K562 (cell line): ENCODE measurements at places on chromosomes 12 and 14. TPM values are rescaled to one million over a fixed set of nuclear protein-coding genes. Genes with fewer than 3 reads are reported as not detected.
A peak's percentile ranks its signal among the peaks of the same experiment; 100 is the strongest.

Gene KERA
- not detected in 2 replicates for polyA plus RNA-seq

Gene MRPL42
- 174 and 183 TPM in 2 replicates for polyA plus RNA-seq

Gene ASCL1
- 0.09 and 0.15 TPM in 2 replicates for polyA plus RNA-seq

Gene GNB3
- 2.9 and 6.1 TPM in 2 replicates for polyA plus RNA-seq

Gene GZMB
- 0.68 TPM in 1 of 2 replicates, not detected in the other for polyA plus RNA-seq

DNA sequence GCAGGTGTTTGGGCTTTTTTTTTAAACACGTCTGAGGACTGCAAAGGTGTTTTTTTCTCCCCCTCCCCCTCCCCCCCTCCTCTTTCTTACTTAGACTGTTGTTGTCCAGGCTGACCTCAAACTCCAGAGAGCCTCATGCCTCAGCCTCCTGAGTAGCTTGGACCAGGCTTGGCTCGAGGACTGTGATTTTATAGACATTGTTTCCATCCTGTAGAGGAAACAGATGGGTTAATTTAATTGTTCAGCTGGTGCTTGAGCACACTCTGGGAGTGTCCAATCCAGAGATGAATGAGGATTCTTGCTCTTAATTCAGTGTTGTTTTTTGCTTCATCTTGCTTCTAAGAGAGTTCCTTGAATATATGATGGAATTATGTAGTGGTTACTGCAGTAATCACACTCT lies 42.1 kb downstream of the RASSF3 start:
- no peaks in the 10 kb centered on the region; the same call in 2 of the 3 replicates for H3K4me1 ChIP-seq
- no peak overlapping the region for H3K27ac ChIP-seq
- peaks cover 3% of the 10 kb centered on the region; the same call in 1 of the 3 replicates for H3K36me3 ChIP-seq
- DNase-seq = no peak
- H3K4me3 ChIP-seq = no peak overlapping the region

DNA sequence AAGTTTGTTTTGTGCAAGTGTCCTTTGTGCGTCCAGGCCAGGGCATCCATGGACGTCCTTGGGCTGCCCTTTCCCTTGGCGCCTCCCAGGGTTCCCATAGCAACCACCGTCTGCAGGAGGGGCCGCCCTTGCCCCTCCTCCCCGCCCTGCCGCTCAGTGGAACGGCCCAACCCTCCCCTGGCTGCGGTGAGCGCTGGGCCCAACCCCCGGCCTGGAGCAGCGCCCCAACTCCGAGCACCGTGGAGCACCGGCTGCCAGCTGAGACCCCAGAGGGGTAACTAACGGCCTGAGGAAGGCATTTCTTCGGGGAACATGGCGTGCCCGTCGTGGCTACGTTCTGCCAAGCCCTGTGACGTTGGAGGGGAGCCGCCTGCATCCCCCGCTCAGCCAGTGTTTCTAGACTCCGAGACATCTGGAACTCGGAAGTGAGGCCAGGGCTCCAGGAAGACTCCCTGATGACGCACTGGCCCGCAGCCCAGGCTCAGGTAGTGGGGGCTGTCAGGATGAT lies 5.3 kb upstream of the ACACB start:
- H3K4me3 ChIP-seq = peak overlapping the region; percentile 41
- H3K27me3 ChIP-seq = no peaks in the 10 kb centered on the region
- DNase-seq = peak; percentile 86
- peaks cover 9% of the 10 kb centered on the region for H3K4me1 ChIP-seq
- peaks cover 37% of the 10 kb centered on the region; the same call in 2 of the 3 replicates for H3K36me3 ChIP-seq

GRCh38 chr12:109065154-109065852 lies 12.9 kb downstream of the USP30 start:
- no peak for DNase-seq
- no peaks in the 10 kb centered on the region for H3K4me1 ChIP-seq
- H3K4me3 ChIP-seq = no peak overlapping the region
- H3K36me3 ChIP-seq = peaks cover 16% of the 10 kb centered on the region; the same call in 2 of the 3 replicates
- no peak overlapping the region for H3K27ac ChIP-seq

- no peak overlapping the region for H3K4me3 ChIP-seq
- no peak overlapping the region for H3K27ac ChIP-seq
- DNase-seq = no peak
- H3K4me1 ChIP-seq = no peaks in the 10 kb centered on the region; the same call in 2 of the 3 replicates
- H3K27me3 ChIP-seq = peaks cover 3% of the 10 kb centered on the region; the same call in 2 of the 3 replicates
These were observed 77.5 kb upstream of the RASSF3 start for GRCh38 chr12:64532734-64533351.

DNA sequence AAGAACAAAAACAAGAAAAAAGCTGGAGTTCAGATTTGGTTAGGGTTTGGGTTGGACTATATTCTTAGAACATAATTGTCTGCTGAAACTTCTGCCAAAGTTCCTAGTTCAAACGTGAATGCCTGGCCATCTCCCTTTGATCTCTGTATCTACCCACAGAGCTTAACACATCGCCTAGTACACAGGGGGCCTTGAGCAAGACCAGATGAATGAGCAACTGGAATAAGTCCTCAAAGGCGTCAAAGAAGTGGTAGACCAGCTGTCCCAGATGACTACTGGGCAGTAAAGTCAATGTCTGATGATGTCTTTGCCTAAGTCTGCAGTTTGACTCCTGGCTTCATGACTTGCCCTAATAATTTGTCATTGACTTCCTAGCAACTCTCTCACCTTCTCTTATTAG lies 13.9 kb upstream of the STAB2 start:
- DNase-seq = no peak
- H3K4me3 ChIP-seq = no peak overlapping the region
- H3K36me3 ChIP-seq = no peaks in the 10 kb centered on the region
- H3K4me1 ChIP-seq = no peaks in the 10 kb centered on the region; the same call in 1 of the 2 replicates

GRCh38 chr12:66296176-66296683 lies 6.1 kb upstream of the HELB start:
- no peak overlapping the region for H3K4me3 ChIP-seq
- H3K36me3 ChIP-seq = no peaks in the 10 kb centered on the region
- H3K27me3 ChIP-seq = peaks cover 8% of the 10 kb centered on the region; the same call in 1 of the 2 replicates
- no peak overlapping the region for H3K27ac ChIP-seq
- DNase-seq = no peak

DNA sequence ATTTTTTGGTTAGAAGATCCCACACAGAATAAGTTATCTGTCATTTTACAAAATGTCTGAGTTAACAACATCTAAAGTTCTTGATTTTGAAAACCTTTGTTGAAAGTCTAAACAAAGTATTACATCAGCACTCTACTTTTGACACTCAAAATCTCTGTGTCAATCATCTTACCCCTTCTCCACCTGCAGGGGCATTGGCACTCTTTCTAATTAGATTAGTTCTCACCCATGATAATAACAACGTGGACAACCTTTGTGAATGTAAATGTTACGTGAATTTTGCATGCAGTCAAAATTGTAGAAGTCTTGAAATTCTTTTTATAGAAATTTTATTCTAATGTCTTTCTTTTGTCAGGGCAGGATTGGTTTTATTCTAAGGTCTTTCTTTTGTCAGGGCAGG lies 33.5 kb upstream of the PPFIA2 start:
- no peak overlapping the region for H3K27ac ChIP-seq
- no peaks in the 10 kb centered on the region for H3K36me3 ChIP-seq
- no peak overlapping the region for H3K4me3 ChIP-seq

DNA sequence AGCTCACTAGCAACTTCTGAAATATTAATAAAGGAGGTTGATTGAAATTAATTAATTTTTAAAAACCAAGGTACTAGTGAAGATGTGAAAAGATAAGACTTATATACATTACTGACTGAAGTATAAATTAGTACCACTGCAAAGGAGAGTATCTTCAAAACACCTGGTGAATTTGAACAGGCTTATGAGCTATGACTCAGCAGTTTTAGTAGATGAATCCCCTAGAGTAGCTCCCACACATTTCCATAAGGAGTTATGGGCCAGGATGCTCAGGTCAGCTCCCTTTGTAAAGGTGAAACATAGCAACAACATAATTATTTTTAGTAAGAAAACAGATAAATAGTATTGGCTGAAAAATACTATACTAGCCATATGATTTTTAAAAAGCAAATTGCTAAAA lies 218.6 kb downstream of the SYT1 start:
- no peak overlapping the region for H3K27ac ChIP-seq
- H3K4me1 ChIP-seq = no peaks in the 10 kb centered on the region
- no peaks in the 10 kb centered on the region for H3K27me3 ChIP-seq
- H3K4me3 ChIP-seq = no peak overlapping the region
- no peak for DNase-seq

GRCh38 chr14:24365600-24366412 lies 2.2 kb upstream of the NFATC4 start:
- peak overlapping the region; percentile 69; the same call in 1 of the 3 replicates for H3K27ac ChIP-seq
- DNase-seq = no peak
- no peaks in the 10 kb centered on the region for H3K36me3 ChIP-seq

DNA sequence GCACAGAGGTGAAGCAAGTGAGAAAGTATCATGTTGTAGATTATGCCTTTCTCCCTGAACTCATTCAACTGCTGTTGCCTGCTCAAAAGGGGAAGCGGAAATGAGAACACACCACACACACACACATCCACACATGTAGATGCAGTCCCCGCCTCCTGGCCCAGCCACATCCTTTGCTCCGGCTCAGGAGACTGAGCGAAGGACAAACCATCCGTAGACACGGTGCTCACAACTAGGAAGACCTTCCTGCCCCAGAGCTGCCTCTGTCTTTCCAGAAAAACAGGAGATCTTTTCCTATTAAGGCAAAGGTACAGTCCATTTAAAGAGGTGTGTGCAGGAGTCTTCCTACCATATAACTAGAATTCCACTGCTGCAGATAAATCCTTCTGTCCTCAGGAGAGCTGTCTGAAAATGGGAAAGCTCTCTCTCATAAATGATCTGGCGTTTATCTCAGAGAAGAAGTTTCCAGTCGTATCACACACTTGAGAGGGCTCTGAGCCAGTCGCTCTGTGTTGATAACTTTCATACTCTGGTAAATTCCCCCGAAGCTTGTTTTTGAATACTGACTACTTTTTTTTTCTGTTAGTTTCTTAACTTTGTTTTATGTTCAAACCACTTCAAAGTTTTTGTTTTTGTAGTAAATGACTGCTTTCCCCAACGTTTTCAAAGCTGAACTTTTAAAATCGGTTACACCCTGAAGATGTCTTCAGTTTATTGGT lies at the start of gene TESPA1:
Gene TESPA1, minus strand, starts transcription at position 105 of the 719 bp plus-strand sequence. CDS start 10,200 bp downstream, outside the sequence.
- no peak for DNase-seq
- no peaks in the 10 kb centered on the region for H3K36me3 ChIP-seq
- peaks cover 11% of the 10 kb centered on the region for H3K4me1 ChIP-seq
- peak within 1 kb of the TSS; percentile 14; the same call in 1 of the 2 replicates for H3K4me3 ChIP-seq
- H3K27me3 ChIP-seq = no peaks in the 10 kb centered on the region

GRCh38 chr12:8544295-8544694 lies 3.6 kb upstream of the CLEC4E start:
- no peaks in the 10 kb centered on the region for H3K36me3 ChIP-seq
- no peaks in the 10 kb centered on the region; the same call in 1 of the 2 replicates for H3K4me1 ChIP-seq
- H3K4me3 ChIP-seq = no peak overlapping the region

DNA sequence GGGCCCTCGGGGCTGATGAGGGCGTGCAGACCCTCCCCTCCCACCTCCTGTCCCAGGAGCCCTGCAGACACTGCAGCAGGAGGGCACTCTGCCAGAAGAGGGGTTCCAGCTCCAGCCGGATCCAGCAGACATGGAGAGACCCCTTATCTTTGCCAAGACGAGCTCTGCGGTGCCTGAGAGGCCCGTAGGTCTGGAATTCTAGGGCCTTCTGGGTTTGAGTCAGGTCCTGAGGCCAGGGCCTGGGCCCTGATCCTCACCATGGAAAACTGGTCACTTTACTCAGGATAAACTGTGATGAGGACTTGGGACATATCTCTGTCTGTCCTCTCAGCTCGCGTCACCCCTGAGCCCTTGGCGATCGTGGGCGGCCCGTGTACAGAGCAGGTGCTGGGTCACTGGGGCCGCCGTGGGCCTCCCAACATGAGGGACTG lies 13.8 kb downstream of the MEG3 start:
- no peak overlapping the region for H3K4me3 ChIP-seq
- peaks cover 35% of the 10 kb centered on the region for H3K4me1 ChIP-seq
- no peaks in the 10 kb centered on the region for H3K27me3 ChIP-seq
- no peaks in the 10 kb centered on the region for H3K36me3 ChIP-seq

- DNase-seq = no peak
- H3K27me3 ChIP-seq = no peaks in the 10 kb centered on the region
- no peaks in the 10 kb centered on the region for H3K4me1 ChIP-seq
These were observed 87.2 kb downstream of the TSPAN8 start for GRCh38 chr12:71070416-71071128.

DNA sequence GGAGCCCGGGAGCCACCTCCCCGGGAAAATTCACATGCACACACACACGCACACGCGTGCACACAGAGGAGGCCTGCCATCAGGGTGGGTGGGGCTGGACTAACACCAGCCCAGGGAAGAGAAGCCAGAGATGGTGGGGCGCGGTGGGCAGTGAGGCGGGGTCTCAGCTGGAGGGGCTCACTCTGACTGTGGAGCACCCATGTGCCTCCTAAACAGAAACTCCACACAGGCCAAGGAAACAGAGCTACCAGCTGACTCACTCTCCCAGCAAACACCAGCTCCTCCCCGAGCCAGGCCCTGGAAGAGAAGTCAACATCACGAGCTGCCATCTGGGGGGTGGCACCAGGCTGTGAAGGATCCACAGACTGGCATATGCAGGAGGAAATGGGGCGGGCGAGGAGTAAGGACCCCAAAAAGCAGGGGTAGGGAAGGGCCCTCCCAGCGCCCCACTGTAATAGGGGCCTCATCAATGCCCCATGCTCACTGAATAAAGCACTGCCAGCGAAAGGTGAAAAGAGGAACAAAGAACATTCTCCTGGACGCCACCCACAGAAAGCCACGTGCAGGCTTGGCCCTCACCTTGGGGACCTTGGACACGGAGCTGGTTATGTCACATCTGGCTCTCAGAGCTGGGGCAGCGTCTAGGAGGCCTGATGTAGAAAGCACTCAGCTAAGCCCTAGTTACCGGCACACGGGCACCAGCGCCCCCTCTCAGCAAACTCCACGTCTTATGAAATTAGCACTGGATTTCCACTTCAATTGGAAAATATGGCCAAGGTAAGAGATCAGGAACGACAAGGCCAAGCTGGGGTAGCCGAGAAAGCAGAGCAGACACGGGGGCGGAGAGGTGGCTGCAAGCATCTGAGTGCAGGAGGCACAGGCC lies 8.4 kb upstream of the INF2 start:
- peaks cover 34% of the 10 kb centered on the region for H3K4me1 ChIP-seq
- no peaks in the 10 kb centered on the region for H3K36me3 ChIP-seq
- no peaks in the 10 kb centered on the region for H3K27me3 ChIP-seq

DNA sequence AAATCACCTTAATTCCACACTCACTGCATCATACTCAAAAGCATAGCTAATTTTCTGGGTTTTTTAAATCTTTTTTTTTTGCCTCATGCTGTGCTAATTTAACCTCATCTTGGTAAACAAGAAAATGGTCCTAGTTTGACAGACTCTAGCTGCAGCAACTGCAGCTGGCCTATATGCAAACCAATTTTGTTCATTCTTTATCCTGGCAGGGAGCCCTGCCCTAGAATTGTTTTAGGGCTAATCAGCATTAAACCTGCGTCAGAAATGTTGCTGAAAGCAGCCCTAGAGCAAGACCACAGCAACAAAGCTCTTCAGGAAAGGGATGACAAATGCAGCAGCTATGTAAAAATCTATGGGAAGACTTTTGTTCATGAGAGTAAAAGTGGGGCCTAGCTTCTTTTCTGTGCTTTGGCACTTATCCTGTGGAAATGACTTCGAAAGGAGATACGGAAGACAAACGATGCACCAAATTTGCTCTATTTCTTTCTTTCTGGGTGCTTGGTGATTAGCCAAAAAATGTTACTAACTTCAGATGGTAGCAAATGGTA lies 72.2 kb downstream of the DENND5B start:
- no peaks in the 10 kb centered on the region for H3K4me1 ChIP-seq
- H3K27ac ChIP-seq = no peak overlapping the region
- DNase-seq = no peak
- H3K27me3 ChIP-seq = peaks cover 4% of the 10 kb centered on the region; the same call in 1 of the 2 replicates
